ENCODE measurements at places on chromosomes 7 and 10.
A peak's percentile ranks its signal among the peaks of the same experiment; 100 is the strongest.

DNA sequence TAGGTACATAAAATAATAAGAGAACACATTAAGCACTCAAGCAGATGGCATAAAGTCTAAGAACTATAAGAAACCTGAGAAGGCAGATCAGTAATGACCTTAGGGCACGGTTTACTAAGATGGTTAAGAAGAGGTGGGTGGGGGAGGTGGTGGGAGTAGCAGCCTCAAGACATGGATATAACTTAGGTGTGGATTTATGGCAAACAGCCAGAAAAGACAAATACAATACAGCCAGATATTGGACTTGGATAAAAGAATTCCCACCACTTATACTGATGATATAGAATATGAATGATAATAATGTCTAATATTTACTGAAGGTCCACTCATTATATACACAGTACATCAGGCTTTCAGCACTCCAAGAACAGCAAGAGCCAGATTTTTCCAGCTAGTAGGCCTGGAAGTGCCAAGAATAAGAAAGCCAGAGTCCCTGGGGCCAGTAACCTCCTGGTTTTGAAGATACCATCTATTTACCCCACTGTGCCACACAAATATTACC, 11.9 kb downstream of the DPY19L1 start:
- no peak for DNase-seq

DNA sequence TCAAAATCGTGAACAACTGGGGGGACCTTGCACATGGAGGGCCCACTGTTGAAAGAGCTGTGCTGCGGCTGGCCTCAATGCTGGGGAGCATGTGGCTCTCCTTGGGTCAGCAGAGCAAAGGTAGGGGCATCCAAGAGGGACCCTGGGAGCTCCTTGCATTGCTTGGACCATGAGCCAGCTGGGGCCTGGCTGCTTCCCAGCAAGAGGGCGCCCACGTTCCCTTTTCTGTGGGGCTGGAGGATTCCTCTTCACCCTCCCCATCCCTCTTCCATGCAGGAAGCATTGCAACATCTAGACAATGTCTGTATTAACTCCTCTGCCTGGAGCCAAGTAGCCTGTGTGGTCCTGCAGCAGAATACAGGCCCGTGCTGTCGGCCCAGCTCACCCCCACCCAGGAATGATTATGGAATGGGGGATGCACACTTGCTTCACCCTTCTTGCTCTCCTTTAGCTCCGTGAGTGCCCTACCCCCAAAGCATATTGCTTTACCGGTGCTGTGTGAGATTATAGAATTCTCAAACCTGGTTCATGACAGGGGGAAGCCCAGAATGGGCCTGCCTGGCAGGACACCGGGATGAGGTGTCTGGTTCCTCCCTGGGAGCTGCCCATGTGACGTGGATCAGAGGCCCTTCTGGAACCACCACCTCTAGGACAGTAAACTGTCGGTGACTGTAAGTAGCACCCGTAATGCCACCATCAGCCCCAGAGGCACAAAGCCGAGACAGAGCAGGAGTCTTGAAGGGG, 61.9 kb downstream of the SYPL1 start:
- DNase-seq: no peak

- DNase-seq: no peak
Measured at GRCh38 chr7:66427956-66428355, 200.7 kb upstream of the KCTD7 start.

GRCh38 chr10:66719483-66719882, 206.4 kb upstream of the LRRTM3 start:
- DNase-seq: no peak

DNA sequence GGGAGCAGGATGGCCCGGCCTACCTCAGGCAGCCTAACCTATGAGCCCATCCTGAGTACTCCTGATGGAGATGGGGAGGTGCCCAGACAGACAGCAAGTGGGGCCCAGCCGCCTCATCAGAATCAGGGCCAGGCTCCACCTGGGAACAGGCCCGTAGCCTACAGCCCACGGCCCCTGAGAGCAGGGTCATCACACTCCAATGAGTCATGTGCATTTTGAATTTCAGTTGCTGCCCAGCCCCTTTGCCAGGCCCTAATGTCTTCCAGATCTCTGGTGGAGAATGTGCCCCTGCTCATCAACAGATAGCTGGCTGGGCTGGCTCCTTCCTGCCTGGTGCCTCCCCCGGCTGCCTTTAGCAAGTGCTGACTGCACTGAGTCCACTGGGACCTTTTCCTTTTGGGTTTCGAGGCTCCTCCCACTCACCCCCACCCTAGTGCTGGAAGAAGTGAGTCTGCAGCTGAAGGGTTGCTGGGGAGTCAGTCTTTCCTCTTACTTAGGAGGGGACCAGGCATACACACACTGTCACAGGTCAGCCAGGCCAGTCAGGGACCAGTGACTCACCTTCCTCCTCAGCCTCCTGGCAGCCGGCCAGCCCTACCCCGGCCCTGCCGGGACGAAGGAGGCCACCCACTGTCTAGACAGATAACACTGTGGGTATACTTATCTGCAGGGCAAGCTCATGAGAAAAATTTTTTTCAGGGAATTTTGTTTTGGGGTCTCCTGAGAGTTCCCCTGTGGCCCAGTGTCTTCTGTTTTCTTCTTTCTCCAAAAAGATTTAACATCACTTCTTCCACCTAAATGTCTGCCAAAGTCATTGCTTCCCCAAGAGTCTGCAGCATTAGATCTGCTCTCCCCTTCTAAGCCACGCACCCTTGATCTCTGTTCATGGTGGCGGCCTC, 9.1 kb upstream of the ASIC3 start:
- peak; percentile 57 for DNase-seq

- DNase-seq: no peak
Measured at GRCh38 chr10:2760736-2761135, 306.6 kb upstream of the PFKP start.

DNA sequence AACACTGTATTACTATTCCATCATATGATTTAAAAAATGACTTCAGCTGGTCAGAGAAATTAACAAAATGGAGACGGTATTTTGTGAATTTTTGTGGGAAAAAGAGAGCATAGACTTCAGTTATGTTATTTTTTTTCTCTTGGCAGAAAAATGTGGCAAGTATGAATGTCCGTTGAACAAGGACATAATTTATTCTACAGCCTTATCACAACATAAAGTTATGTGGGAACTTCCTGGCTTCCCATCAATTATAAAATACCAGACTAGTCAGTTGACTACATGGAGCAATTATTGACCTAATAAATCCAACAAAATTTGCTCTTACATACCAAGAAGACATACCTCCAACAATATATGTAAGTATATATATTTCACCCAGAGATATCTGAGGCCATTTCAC, 88.6 kb upstream of the PPP1R3A start:
- DNase-seq: no peak

- no peak for DNase-seq
Measured at GRCh38 chr7:137778511-137778910, 68.3 kb downstream of the DGKI start.

- no peak for DNase-seq
Measured at GRCh38 chr7:156432018-156432417, 208.6 kb upstream of the RNF32 start.

DNA sequence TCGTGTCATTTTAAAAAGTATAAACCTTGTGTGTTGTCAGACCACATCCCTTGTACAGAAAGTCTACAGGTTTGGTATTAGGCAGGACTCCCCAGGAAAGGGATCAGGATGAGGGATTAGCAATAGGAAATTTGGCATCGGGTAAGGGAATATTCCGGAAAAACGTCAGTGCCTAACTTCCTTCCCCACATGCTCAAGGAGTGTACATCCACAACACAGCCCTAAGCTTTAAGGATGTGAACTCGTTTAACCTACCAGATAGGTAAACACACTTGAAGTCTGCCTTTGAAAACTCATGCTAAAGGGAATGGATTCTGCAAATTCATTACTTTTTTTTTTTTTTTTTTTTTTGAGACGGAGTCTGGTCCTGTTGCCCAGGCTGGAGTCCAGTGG, 194.9 kb downstream of the SKIDA1 start:
- DNase-seq: no peak

- no peak for DNase-seq
Measured at GRCh38 chr7:127819975-127820731, 168.2 kb downstream of the SND1 start.

DNA sequence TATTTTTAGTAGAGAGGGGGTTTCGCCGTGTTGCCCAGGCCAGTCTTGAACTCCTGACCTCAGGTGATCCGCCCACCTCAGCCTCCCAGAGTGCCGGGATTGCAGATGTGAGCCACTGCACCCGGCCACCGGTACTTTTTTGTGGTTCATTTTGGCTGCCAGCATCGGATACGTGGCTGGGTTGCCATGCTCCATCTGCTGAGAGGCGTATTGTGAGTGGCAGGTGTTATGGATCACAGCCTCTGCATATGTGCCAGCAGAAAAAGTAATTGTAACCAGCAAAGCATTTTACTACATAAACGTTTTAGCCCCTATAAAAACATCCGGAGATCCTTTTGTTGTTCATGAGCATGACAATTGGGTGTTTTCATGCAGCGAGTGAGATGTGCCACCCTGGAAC, 7.1 kb downstream of the FOXK1 start:
- no peak for DNase-seq

DNA sequence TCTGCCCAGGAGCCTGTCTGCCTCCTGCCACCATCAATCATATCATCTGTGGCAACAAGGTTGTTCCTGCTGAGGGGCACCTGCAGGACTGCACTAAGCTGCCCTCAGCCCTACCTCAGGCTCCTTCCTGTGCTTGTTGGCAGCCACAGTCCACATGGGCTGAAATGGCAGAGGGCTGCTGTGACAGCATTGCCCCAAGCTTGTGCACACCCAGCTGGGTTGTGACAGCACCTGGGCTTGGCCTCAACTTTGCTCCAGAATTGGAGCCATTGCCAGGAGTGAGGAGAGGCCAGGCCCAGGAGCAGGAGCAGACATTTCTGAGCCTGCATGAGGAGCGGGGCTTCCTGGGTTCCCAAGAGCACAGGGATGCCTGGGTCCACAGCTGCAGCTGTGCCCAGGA, 340.9 kb upstream of the CHRM2 start:
- DNase-seq: no peak

GRCh38 chr10:125953778-125954385, 57.5 kb downstream of the FANK1 start:
- DNase-seq: no peak

DNA sequence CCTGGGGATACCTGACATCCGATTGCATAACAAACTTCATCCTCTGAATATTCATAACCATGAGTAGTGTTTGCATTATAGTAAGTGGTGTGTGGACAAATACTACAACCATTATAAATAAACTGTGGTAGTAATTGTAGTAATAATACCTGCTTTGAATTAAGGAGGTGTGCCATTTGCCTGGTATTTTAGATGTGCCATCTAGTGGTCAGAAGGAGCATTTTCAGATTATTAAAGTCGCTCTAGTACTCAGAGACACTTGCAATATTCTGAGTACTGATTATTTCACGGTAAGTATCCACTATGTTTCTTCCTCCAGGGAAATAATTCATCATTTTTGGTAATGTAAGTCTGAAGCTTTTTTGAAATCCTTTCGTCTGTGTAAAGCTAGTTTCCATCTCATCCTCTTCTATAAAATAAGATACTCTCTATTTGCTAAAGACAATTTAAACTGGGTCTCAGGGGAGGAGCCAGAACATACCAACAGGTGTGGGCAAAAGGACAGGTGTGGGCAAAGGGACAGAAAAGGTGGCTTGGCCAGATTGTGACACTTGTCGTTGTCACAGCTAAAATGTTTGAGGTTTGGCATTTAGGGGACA, 115.3 kb upstream of the WDR11 start:
- DNase-seq: no peak

DNA sequence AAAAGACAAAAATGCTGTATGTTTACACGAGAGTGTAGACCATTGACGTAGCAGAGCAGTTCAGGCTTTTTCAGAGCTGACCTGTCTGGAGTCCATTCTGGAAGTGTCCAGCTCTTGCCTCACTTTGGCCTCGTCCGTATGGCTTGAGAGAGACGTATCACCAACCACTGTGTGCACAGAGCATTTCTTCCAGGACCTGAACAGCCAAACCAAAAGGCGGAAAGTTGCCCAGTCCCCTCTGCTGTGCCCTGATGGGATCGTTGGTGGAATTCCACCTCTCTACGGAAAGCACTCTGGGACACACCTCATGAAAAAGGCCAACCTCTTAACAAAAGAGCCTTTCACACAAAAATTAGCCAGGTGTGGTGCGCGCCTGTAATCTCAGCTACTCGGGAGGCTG, 184.7 kb upstream of the SH2B2 start:
- no peak for DNase-seq

GRCh38 chr7:69800495-69800894, 202.2 kb downstream of the AUTS2 start:
- no peak for DNase-seq

- DNase-seq: no peak
Measured at GRCh38 chr10:73073627-73074026, 23.0 kb downstream of the P4HA1 start.

GRCh38 chr10:6047847-6048246, 14.3 kb downstream of the IL2RA start:
- DNase-seq: no peak

GRCh38 chr10:80274396-80275134, 14.9 kb downstream of the MAT1A start:
- DNase-seq: no peak

- DNase-seq: no peak
Measured at GRCh38 chr7:18939771-18940592, 177.5 kb downstream of the TWIST1 start.

GRCh38 chr7:33517191-33517590, 387.8 kb downstream of the BBS9 start:
- no peak for DNase-seq

DNA sequence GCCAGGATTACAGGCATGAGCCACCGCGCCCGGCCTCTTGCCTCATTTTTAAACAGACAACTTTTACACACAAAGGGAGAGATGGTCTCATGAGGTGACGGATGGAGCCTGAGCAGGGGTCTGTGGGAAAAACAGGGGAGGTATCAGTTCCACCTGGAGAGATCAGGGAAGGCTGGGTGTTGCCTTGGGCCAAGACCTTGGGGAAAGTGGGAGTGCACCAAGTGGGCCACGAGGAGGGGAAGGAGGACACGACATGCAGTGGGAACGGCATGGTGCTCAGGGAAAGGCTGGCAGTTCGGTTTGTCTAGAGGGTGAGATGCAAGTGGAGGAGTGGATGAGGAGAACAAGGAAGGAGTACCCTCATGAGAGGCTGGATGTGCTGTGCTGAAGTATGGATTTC, 8.9 kb upstream of the ZNF777 start:
- no peak for DNase-seq

DNA sequence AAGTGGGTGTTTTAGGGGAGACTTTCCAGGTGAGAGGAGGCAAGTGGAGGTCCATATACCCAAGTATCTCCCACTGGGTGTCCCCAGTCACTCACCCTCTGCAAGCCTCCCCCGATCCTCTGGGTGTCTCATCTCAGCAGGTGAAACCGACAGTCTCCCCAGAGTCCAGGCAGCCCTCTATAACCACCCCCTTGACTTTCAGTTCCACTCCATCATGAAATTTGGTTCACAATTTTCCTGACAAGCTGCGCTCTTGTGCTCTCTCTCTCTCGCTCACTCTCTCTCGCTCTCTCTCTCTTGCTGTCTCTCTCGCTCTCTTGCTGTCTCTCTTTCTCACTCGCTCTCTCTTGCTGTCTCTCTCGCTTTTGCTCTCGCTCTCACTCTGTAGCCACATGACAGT, 8.1 kb upstream of the RABGEF1 start:
- DNase-seq: no peak

GRCh38 chr10:43808136-43808535, 159.5 kb upstream of the ZNF32 start:
- no peak for DNase-seq

- DNase-seq: no peak
Measured at GRCh38 chr10:129343141-129343540, 123.9 kb upstream of the MGMT start.

Measured in stimulated activated CD4-positive, alpha-beta T cell treated with anti-CD3 and anti-CD28 coated beads, Interleukin-4, amount 100 ng/mL, for 1 hour (primary cell).